ENCODE measurements at places on chromosomes 13 and 19.
A peak's percentile ranks its signal among the peaks of the same experiment; 100 is the strongest.

- DNase-seq: no peak
Observed at GRCh38 chr19:17726964-17727773, 7.9 kb downstream of the MAP1S start.

DNA sequence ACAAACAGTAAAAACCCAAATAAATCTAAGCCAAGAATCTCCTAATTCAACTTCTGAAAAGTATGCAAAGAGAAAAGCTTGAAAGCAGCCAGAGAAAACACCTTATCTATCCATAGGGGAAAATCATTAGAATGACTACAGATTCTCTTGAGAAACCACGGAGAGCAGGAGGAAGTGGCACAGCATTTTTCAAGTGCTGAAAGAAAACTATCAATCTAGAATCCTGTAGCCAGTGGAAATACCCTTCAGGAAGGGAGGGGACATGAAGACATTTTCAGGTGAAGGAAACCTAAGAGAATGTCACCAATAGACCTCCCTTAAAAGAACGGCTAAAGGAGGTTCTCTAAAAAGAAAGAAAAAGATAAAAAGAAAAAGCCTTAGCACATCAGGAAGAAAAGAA lies 66.2 kb upstream of the XPO4 start:
- no peak for DNase-seq

GRCh38 chr19:17455308-17456123 lies 5.2 kb downstream of the NXNL1 start:
- DNase-seq: no peak

DNA sequence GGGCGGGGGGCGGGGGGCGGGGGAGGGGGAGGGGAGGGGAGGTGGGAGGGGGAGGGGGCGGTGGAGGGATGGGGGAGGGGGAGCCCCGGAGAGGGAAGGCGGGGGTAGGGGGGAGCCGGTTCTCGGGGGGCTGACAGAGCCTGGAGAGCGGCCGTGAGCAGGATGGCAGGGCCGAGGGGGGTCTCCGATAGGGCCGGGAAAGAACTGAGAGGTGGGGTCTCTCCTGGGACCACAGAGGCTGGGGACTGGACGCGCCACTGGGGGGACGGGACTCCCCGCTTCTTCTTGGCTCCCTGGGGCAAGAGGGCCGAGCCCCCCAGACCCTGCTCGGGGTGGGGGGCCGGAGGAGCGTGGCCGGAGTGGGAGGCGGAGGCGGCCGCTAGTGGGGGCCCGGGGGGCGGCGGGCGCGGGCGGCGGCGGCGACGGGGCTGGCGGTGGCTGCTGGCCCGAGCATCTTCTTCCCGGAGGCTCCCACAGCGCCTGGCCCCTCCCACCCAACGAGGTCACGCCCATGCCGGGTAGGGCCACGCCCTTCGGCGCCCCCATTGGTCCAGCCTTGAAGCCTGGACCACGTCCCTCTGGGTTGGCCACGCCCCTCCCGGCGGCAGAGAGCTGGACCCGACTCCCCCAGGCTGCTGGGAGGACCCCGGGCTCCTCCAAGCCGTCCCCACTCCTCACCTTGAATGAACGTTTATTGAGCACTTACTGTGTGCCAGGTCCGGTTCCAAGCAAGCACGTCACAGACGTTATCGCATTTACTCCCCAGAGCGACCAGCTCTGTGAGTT lies at the start of gene NOVA2:
Gene NOVA2, minus strand, starts transcription at position 313 of the 786 bp plus-strand sequence. CDS start 514 bp downstream, outside the sequence.
- DNase-seq: peak; percentile 93

- no peak for DNase-seq
Observed at GRCh38 chr13:106367361-106367971, 168.0 kb downstream of the EFNB2 start.

GRCh38 chr19:55598034-55598433 lies 1.3 kb downstream of the FIZ1 start:
- DNase-seq: no peak

GRCh38 chr13:64718116-64718515 lies 2512.0 kb downstream of the PCDH9 start:
- no peak for DNase-seq

- DNase-seq: no peak
Observed at GRCh38 chr19:46745521-46746280, at the start of gene FKRP. Gene FKRP (plus strand): TSS chr19:46746057. CDS start chr19:46755451, 9,394 bp downstream.

DNA sequence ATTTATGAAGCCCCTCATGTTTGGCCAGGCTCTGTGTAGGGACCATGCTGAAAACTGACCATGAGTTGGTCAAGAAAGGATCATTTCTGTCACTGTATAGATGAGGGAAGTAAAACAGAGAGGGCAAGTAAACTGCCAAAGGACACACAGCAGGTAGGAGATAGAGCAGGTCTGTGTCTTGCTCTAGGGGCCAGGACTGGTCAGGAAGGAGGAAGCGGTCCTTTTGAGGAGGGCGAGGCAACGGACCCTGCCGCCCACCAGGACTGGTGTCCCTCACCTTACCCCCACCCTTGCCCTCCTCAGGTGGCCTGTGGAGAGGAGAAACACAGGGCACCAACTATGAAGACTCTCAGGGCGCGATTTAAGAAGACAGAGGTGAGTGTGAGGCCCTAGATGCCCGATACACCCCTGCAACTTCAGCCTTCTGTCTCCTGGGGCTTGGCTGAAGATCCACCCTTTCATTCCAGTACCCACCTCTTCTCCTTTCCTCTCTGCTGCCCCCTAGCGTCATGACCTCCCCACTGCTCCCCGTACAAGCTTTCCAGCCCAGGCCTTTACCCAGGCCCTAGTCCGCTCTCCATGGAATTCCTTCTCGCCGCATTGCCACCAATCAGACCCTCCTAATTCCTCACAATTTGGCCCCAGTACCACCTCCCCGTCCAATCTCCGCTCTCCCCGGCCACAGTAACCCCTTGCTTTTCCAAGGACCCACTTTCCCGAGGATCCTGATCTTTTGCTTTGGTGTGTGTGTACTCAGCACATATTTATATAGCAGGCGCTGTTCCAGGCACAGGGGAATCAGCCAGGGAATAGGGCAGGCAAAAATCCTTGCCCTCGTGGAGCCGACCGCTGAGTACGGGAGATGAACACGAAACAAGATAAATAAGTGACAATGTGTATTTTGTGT lies 3.9 kb downstream of the ANKRD24 start:
- peak; percentile 73 for DNase-seq

GRCh38 chr19:11089254-11090013 lies at the start of gene LDLR:
Gene LDLR (plus strand): TSS chr19:11089463. CDS start chr19:11089549, 86 bp downstream.
- peak; percentile 92 for DNase-seq

DNA sequence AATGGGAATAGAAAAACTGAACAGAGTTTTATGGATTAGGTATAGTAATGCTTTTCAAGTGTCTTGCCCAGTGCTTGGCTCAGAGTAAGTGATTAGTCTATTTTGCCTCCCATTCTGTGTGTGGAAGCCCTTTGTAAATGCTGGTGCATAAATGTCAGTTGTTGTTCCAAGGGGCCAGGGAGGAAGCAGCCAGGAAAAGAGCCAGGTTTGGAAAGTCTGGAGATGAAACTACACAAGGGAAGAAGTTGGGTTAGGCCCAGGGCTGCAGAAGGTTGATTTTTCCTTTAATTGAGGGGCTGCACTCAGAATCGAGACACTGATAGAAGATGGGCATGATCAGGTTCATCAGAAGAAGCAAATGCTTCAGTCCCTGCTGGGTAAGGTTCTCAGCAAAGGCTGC lies 484.0 kb downstream of the OLFM4 start:
- no peak for DNase-seq

- DNase-seq: no peak
Observed at GRCh38 chr19:1613146-1613545, 7.9 kb upstream of the UQCR11 start.

DNA sequence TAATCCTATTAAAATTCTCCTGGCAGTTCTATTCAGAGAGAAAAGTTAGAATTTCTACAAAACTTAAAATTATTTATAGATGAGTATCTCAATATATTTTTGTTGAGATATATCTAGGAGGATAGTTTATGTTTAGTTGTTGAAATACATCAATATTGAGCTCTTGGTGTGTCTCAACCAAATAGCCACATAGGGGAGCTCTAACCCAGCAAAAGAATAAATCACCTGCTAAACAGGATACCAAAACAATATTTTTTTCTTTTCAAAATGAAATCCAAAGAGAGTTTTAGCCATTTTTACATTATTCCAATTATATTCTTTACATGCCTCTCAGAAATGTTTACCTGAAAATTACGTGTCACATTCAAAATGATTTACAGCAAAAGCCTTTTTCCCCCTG lies 954.7 kb downstream of the SLITRK6 start:
- no peak for DNase-seq

Data from lung microvascular endothelial cell (primary cell).